ENCODE measurements at places on chromosomes 5 and 9.

GRCh38 chr9:77163884-77164283 is 13.4 kb upstream of the VPS13A start:
- no peak for DNase-seq

DNA sequence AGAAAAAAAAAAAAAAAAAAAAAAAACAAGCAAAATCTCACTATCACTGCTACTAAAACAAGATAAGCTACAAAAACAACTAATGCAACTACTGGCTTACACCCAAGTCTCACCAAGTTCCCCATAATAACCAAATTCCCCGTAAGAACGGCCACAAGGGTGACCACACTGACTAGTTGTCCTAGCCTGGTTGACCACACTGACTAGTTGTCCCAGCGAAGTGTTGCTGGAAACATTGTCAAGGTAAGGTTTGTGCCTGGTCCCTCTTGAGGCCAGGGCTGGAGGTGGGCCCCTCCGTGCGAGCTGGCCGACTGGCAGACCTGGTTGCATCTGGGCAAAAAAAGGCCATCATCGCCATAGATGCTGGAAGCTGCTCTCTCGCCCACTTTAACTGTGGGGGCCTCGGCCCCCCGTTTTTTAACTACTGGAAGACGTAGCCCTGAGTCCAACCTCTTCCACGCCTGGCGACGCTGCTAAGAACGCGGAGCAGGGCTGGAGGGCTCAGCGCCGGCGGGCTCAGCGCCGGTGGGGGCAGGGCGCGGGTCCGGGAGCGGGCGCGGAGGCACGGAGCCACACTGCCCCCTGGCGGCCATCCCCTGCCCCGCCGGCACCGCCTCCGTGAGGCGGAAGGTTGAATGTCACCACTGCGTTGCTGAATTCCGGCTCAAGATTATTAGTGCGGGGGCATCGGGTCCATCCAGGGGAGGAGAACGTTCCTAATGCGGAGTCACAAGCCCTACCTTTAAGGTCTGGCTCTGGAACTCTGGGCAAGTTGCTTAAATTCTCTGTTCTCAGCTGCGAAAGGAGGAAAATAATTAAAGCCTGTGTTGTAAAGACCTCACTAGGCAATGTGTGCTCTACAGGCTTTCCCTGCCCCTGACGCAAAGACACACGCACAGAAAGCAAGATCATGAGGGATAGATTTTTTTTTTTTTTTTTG is 84.0 kb downstream of the HSD17B3 start:
- DNase-seq = peak; percentile 85

- DNase-seq = peak; percentile 30
These were observed 11.0 kb downstream of the FABP6 start for GRCh38 chr5:160240350-160240749.

DNA sequence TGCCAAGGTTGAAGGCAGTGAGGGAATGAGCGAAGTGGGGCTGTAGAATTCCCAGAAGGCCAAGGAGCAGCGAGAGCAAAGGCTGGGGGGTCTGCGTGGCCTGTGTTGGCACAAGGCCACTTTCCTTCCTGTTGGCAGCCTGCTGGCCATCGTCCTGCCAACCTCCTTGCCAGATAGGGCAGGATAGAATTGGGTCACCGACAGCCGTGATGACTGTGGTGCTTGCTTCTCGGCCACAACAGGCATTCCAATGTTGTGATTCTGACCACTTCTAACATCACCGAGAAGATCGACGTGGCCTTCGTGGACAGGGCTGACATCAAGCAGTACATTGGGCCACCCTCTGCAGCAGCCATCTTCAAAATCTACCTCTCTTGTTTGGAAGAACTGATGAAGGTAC is 18.9 kb downstream of the TRIP13 start:
- DNase-seq = no peak

GRCh38 chr5:154084062-154084639 is 45.4 kb downstream of the MFAP3 start:
- no peak for DNase-seq

- no peak for DNase-seq
These were observed 333.6 kb downstream of the PIK3R1 start for GRCh38 chr5:68548959-68549676.

DNA sequence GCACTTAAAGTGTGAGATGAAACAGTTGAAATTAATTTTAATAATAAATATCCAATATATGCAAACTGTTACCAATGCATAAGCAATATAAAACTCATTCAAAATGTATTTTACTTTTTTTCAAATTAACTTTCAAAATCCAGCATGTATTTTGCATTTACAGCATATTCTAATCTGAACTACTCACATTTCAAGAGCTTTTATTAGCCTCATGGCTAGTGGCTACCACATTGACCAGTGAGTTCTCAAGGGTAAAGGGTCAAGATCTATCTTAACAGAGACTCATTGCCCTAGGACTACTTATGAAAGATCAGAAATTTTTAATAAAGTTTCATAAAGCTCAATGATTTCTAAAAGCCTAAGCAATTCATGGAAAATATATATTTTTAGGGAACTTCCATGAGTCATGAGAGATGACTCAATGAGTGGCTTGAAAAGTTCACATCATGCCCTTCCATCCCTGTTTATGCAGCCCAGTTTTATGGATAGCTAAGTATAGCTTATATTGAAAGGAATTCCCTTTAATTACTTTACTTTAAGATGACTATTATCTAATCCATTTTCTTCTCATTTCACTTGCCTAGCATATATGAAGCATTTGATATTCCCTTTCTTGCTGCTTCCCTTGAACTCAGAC is 608.6 kb downstream of the SLCO4C1 start:
- DNase-seq = no peak

DNA sequence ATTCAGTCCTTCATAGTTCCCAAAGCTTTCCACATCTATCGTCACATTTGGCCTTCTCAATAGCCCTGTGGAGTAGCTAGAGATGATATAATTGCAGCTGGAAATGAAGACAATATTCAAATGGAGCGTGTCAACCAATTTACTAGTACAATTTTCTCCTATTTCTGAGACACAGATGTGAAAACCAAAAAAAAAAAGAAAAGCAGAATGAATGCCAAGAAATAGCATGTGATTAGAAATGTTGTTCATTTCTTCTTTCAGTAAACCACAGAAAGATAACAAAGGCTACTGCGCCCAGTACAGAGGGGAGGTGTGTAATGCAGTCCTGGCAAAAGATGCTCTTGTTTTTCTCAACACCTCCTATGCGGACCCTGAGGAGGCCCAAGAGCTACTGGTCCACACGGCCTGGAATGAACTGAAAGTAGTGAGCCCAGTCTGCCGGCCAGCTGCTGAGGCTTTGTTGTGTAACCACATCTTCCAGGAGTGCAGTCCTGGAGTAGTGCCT is 99.0 kb downstream of the MUSK start:
- peak; percentile 69 for DNase-seq

DNA sequence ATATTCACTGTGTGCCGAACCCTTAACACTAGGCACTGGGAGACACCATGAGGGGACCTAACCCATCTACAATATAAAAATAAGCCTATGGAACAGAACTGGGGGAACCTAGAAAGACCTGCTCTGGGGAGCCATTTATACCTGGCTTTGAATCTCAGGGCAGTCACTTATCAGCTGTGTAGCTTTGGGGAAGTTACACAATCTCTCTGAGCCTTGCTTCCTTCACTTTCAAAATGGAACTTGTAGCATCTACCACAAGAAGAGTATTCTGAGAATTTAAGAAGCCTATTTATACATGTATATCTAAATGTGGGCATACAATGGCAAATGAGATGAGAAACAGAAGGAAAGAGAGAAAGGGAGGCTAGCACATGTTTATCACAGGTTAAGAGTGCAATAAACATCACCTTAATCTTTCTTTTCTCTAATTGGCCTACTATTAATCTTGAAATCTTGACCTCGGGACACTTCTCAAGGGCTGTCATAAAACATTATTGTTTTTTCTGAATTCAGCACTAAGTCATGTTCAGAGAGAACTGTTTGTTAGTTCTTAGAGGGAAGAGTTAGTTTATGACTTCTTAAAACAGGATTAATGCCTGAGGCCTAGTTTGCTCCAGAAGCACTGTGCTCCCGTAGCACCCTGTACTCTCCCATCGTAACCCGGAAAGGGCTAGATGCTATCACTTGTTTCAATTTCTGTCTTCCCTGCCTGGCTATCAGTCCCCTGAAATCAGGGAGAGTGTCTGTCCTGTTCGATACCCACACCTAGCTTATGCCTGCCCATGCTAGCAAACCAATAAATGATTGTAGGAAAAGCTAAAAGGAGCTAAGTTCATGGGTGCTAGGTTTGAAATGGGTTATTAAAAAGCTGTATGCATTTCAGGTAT is 606.4 kb upstream of the CLINT1 start:
- DNase-seq = peak; percentile 15

DNA sequence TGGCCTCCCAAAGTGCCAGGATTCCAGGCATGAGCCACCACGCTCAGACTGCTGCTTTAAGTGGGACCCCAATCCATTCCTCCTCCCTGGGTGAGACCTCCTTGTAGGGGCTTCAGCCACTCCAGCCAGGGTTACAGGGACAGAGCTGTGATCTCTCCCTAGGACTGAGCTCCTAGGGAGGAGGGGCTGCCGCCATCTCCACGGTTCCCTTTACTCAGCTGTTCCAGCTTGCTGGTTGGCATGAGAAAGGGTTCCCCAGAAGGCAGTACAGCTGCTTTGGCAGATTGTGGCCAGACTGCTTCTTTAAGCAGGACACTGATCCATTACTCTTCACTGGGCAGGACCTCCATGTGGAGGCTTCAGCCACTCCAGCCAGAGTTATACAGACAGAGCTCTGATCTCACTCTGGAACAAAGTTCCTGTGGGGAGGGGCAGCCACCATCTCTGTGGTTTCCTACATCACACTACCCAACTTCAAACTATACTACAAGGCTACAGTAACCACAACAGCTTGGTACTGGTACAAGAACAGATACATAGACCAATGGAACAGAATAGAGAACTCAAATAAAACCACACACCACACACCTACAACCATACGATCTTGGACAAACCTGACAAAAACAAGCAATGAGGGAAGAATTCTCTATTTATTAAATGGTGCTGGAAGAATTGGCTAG is 7.2 kb downstream of the INSL6 start:
- DNase-seq = peak; percentile 53

GRCh38 chr9:119101048-119101447 is 268.2 kb downstream of the BRINP1 start:
- DNase-seq = no peak

- peak; percentile 48 for DNase-seq
These were observed 31.8 kb downstream of the SEC61B start for GRCh38 chr9:99253772-99254431.

DNA sequence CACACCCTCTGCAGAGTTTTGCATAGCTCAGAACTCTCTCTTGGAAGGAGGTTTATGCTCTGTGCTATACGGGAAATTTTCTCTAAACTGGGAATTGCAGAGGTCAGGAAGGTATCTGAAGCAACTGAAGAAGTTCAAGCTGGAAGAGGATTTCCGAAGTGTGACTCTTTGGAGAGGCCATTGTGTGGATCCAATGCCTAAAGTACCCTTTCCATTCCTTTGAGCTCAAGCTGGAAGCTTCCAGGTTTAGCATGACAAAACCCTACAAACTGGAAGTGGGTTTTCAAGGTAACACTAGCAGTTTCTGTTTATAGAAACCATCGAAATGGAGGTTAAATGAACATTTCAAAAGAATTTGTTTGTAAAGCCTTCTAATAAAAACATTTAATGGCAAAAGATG is 187.1 kb downstream of the CFAP90 start:
- no peak for DNase-seq

GRCh38 chr9:93059011-93059714 is 662 bp downstream of the SUSD3 start:
- peak; percentile 76 for DNase-seq

DNA sequence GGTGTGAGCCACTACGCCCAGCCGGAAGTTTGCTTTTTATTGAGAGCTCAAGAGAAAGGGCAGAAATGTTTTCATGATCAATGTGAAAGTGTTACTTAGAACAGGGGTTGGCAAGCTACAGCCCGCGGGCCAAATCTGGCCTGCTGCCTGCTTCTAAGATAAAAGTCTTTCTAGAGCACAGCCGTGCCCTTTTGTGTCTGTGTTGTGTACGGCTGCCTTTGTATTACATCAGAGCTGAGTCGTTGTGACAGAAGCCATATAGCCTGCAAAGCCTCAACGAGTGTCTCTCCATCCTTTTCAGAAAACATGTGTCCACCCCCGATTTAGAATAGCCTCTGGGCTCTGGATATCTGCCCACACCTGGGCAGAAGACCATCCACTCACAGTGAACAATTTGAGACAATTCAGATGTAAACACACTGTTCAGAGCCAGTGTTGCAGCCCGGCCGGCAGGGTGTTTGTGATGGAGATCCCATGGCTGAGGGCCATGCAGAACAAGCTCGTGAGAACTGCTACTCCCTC is 28.8 kb downstream of the AK8 start:
- DNase-seq = peak; percentile 47

DNA sequence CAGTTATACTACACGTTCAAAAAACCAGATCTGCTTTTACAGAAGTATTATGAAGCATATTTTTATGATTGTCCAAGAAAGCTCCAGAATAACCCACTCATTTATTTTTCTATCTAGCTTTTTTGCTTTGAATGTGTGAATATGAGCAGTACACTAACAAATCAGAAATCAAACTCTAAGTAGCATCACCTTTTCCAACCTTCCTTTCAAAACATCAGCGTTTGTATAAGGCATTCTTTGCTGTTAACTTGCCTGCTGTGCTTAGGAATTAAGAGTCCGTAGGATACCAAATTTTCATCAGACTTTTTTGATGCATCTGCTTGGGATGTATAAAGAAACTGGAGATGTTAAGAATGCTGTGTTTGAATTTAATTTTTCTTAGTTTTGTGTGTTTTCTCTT is 3.8 kb downstream of the TLE4 start:
- no peak for DNase-seq

DNA sequence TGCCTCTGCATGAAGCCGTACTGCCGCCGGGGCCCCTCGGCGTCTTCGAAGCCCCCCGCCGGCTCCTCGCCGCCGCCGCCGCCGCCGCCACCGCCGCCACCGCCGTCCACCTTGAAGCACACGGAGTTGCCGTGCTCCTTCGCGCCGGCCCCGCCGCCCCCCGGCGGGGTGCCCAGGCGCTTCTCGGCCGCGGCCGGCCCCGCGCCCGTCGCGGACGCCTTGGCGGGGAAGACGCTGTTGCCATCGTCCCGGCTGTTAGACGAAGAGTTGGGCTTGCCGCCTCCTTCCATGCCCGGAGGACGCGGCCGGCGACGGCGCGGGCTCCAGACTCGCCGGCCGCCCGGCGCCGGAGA is 400 bp downstream of the HCN1 start:
- no peak for DNase-seq

DNA sequence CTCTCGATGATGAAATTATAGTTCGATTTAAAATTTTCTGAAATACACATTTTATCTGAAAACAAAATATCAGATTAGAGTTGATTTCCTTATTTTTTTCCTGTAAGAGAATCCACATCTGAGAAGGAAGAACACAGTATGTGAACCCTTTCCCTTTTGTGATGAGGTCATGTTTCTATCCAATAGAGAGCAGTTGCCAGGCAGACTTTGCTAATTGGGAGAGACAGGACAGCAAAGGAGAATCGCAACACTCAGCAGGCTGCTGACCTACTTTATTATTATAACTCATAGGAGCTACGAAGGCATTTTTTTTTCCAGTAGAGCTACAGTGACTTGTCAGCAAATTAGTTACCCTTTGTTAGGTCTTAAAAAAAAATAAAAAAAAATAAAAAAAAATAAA is 242.1 kb downstream of the HCN1 start:
- peak; percentile 5 for DNase-seq
